ENCODE measurements at places on chromosomes 13 and 19.

- no peak for DNase-seq
These were observed 1.4 kb downstream of the LIG4 start for GRCh38 chr13:108213946-108214345.

- no peak for DNase-seq
These were observed 12.8 kb downstream of the MOB3A start for GRCh38 chr19:2083174-2083854.

DNA sequence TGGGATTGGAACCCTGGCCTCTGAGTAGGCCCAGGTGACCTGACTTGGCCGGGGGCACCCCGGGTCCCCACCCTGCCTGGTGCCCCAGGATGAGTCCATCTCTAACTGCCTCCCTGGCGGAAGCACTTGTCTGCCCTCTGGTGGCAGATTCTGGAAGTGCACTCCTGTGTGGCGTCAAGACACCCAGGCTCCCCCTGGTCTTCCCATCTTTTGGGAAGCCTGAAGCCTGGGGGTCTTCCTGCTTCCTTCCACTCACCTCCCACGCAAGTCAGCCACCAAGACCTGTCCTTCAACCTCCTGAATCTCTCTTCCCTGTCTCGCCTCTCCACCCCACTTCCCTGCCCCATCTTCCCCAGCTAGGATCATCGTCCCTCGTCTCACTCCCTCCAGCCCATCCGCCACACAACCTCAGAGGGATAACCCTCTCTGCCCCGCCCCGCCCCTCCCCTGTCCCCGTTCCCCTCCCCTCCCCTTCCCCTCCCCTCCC lies 7.4 kb downstream of the RABAC1 start:
- no peak for DNase-seq

DNA sequence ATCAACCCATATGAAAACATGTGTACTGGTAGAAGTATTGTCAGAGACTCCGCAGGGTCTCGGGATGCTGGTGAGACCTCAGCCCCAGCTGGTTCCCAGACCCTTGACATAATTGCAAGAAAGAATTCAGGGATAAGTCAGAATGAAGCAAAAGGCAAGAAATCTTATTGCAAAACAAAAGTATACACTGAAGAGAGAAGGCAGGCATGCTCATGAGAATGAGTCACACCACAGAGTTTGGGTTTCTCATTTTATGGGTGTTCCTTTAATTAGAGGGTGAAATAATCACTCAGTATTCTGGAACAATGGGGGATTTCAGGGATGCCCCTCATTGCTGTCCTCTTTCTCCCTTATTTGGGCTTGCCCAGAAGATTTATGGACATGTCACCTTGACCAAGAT lies 1423.8 kb upstream of the MIR17HG start:
- no peak for DNase-seq

DNA sequence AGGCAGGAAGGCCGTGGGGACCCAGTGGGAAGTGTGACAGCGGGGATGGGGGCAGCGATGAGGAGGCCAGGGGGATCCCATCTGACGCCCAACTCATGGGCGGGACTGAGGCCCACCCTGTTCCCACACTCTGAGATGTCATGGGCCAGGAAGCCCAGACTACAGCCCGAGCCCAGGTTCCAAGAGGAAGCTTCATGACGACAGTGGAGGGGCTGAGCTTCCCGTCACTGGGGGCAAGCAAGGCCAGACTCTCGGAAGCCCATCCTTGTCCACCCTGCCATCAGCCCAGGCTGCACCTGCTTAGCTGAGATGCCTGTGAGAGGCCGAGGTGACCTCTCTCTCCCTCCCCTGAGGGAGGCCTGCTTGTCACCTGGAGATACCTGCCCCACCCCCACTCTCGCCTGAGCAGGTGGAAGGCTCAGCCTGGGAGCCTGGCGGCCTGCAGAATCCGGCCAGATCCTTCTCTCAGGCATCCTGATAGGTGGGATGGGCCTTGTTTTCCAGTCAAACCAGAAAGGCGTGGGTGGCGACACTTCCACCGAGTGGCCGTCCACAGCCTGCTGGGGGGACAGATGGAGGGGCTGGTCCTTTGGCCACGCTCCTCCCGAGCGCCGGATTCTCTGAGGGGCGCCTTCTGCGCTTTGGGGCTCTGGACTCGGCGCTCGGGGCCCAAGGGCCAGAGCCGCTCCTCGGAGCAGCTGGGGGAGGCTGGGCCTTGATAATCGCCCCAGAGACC lies 4.8 kb downstream of the ZBTB7A start:
- DNase-seq: peak; percentile 29

- DNase-seq: no peak
These were observed 5.9 kb upstream of the CACNG7 start for GRCh38 chr19:53903055-53903680.

- no peak for DNase-seq
These were observed 39.1 kb downstream of the GPR12 start for GRCh38 chr13:26721251-26722121.

GRCh38 chr19:13984875-13985741 lies 21.0 kb downstream of the RFX1 start:
- DNase-seq: no peak

DNA sequence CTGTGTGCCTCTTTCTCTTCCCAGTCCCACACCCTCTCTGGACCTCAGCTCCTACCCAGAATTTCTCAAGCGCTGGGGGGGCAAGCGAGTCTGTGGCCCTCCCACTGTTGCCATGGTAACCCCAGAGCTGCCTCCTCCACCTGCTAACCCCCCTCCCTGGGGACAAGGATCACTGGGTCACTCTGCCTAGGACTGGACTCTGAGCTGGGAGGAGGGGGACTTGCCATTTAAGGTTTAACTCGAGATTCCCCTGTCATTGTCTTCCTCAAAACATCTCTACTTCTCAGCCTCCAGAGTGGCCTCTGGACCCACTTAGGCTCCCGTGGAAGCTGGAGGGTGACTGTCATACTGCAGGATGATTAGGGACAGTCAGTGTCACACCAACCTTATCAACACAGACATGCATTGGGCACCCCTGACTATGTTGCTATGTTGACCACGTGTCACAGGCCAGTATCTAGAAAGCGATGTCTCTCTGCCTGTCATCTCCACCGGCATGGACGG lies 2.2 kb downstream of the PALM3 start:
- no peak for DNase-seq

DNA sequence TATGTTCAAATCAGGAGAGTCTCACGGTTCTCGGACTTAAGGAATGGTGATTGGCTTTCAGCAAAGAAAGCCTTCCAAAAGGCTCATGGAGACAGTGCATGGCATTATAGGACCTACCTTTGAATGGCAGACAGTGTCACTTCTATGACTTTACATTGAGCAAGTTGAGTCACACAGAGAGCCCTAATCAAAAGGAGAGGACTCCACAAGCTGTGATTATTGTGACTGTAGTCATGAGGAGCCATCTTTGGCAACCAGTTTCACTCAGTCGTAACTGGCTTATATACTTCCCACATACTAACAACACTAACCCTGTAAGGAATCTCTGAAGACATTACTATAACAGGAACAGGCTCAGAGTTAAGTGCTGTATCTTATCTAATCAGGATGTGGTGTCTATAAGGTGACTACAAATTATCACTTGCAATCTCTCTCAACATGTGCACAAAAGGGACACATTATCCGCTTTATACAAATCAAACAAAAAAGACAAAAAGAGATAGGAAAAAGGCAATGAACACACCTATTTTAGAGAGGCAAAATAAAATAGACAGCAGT lies 6.1 kb downstream of the LGALS14 start:
- no peak for DNase-seq

GRCh38 chr19:49788857-49789256 lies 22.1 kb downstream of the AP2A1 start:
- DNase-seq: no peak

DNA sequence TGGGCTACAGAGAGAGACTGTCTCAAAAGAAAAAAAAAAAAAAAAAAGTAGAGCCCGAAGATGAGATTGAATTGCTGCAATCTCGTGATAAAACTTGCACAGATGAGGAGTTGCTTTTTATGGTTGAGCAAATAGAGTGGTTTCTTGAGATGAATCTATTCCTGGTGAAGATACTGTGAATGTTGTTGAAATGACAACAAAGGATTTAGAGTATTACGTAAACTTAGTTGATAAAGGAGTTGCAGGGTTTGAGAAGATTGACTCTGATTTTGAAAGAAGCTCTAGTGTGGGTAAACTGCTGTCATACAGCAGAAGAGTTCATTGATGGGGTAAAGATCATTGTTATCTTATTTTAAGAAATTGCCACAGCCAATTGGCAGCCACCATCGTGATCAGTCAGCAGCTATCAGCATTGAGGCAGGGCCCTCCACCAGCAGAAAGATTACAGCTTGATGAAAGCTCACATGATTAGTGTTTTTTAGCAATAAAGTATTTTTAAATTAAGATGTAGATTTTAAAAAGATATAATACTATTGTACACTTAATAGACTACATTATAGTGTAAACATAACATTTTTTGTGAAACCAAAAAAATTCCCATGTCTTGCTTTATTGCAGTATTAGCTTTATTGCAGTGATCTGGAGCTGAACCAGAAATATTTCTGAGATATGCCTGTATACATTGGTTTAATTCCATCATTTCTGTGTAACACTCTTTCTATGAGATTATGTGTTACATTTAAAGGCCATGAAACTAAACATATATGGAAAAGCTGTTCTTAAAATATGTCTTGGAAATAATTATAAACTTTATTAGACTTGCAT lies 43.1 kb downstream of the ZMYM2 start:
- DNase-seq: no peak

- DNase-seq: no peak
These were observed 8.8 kb downstream of the PAF1 start for GRCh38 chr19:39381910-39382611.

DNA sequence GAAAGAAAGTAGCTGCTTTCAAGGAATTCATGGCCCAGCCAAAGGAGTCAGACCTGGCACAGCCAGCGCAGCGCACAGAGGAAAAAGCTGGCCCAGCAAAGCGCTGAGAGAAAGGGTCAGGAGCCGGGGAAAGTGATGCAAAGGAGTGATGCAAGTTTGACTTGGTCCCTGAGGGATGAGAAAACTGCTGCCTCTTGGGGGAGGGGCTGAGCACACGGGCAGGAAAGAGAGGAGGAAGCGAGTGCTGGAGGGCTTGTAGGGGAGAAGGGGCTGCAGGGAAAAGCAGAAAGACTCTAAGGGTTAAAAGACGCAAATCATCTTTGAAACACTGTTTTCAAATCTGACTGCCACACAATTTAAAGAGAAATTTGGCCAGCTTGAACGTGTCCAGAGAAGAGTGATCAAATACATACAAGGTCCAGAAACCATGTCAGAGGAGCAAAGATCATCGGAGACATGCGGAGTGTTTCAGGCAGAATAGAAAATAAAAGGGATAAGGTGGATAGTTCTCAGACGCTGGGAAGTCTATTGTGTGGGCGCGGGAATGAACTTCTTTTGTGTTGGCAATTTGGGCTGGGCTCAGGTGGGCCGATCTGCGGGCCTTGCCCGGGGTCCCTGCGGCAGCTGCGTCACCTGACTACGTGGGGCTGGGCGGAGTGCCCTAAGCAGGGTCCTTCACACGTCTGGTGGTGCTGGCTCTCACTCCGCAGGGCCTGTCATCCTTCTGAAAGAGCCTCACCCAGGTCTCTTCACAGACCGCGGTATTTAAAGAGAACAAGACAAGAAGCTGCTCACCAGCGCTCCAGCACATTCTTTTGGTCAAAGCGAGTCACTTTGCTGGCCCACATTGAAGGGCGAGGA lies 18.1 kb downstream of the N4BP2L1 start:
- no peak for DNase-seq

DNA sequence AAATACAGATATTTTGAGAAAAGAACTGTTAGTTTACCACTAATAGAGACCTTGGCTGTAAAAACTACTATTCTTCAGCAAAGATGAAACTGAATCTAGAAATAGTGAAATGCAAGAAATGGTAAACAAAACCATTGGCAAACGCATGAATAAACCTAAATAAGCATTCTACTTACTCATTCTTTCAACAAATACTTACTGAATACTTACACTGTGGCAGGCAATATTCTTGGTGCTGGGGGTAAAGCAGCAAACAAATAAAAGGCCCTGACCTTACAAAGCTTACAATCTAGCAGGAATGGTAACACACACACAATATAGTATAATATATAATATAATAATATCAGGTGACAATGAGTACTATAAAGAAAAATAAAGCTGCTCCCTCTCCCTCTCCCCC lies 38.7 kb downstream of the KATNAL1 start:
- no peak for DNase-seq

DNA sequence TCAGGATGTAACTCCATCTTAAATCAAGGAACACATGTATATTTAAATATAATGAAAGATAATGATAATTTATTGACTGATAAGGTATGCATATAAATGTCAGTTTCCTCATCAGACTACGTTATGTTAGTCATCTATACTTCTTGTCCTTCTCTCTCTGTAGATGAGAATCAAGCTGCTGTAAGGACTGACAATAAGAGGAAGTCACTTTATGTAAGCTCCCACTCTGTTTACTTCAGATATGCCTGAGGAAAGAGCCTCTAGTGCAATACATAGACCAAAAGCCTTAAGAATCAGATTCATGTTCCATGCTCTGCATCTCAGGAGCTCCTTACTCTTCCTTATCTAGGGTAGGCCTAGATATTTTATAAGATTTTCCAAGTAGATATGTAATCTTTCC lies 9.6 kb upstream of the SLITRK6 start:
- DNase-seq: no peak

DNA sequence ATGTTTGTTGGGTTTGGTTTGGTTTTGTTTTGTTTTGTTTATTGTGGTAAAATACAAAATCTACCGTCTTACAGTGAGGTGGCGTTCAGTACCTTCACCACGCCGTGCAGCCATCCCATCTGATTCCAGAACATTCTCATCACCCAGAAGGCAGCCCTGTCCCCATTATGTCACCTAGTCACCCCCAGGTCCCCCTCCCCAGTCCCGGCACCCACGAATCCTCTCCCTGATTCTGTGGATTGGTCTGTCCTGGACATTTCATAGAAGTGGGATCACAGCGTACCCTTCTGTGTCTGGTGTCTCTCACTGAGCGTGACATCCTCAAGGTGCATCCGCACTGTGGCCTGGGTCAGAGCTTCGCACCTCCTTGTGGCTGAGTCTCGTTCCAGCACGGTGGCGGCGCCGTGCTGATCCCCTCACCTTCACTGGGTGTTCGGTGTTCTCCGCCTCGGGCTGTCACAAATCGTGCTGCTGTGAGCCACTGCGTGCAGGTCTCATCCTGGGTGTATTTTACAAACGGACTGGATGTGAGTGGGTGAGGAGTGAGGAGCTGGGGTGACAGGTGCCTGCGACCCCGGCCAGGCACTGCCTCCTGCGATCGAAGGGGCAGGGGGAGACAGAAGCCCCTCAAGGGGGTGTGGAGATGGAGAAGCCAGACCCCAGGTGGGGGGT lies 580 bp upstream of the TEKTIP1 start:
- DNase-seq: no peak

All from cerebellar nuclear complex (tissue), 1 donor.